Adrenal gland (tissue), 19 donors: ENCODE measurements at places on chromosomes 1 and 21. TPM values are rescaled to one million over a fixed set of nuclear protein-coding genes. Genes with fewer than 3 reads are reported as not detected.

HHAT gene
- total RNA-seq = 15.7 TPM

DNA sequence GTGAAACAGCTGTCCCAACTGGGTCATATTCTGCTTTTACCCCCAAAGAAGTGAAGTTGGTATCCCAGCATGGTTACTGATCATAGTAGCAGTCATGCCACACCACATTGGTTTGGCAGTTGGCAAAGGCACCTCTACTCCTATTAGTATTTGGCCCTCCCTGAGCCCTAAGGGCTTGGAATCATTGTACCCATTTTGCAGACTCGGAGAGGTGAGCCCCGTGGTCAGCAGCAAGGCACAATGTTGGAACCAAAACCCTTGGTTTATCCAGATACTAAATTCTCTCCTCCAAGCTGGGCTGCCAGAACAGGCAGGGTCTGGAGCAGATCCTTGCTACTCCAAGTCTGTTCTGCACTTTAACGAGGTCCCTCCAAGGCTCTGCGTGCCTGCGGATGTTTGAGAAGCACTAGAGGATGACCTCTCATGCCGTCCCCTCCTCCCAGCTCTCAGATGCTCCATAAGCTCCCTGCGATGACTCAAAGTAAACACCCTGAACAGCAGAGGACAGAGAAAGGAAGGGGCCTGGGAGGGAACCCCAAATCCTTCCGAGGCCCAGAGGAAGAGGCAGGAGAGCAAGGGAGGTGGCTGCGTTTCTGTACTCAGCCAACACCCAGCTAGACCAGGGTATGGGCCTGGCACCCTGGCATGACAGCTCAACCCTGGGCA is 89.3 kb downstream of the PAX7 start:
- H3K27ac ChIP-seq = no peak overlapping the region
- H3K4me3 ChIP-seq = no peak overlapping the region
- H3K4me1 ChIP-seq = no peaks in the 10 kb centered on the region
- peaks cover 41% of the 10 kb centered on the region for H3K27me3 ChIP-seq
- DNase-seq = no peak

DNA sequence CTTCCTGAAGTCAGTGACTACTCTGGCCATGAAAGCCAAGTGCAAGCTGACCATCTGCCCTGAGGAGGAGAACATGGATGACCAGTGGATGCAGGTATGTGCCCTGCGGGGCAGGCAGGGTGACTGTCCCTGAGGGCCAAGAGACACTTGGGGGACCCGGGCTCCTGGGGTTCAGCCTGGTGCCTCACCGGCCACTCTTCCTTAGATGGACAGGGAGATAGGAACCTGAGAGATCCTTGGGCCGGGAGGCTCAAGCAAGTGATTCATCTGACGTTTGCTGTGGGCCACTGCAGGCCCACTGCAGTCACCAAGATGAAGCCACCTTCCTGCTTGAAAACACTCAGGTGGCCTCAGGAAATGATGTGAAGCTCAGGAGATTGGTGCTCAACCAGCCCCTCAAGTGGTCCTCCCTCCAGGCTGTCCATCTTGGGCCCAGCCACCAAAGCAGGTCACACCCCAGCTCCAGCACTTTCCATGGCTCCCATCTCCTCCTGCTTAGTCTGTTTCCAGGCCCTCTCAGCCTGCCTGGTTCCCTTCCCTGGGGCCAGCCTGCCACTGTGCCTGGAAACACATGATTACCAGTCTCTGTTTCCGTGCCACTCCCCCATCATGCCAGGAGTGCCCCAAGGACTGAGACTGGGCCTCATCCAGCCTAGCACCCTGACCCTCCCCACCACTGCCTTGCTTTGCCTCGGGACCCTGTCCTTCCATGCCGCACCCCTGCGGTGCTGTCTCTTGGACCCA is 25.8 kb upstream of the PADI6 start:
- DNase-seq = no peak
- no peak overlapping the region for H3K27ac ChIP-seq
- no peak overlapping the region for H3K4me3 ChIP-seq
- H3K27me3 ChIP-seq = no peaks in the 10 kb centered on the region

- peak overlapping the region; percentile 3 for H3K27ac ChIP-seq
- no peaks in the 10 kb centered on the region for H3K36me3 ChIP-seq
- no peaks in the 10 kb centered on the region for H3K4me1 ChIP-seq
- DNase-seq = peak; percentile 61
- no peaks in the 10 kb centered on the region for H3K27me3 ChIP-seq
Observed at GRCh38 chr1:6724517-6725141, 23.0 kb upstream of the DNAJC11 start.

DNA sequence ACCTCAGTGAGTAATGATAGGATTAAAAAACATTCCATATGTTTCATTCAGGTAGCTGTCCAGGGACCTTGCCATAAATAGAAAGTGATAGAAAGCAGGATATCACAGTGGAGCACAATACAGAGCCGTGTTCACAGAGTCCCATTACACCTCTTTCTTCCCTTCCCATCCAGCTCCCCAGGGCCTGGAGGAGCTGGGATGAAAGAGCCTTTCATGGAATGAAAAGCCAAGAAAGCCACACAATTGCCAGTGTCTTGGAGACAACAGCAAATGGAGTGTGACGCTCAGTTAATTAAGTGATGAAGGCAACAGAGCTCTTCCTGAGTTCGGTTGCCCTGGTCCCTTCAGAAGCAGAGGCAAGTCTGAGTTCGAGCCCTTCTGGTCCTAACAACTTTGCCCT is 387.3 kb upstream of the PLXNA2 start:
- DNase-seq = no peak
- H3K36me3 ChIP-seq = no peaks in the 10 kb centered on the region
- H3K27ac ChIP-seq = no peak overlapping the region
- no peaks in the 10 kb centered on the region for H3K4me1 ChIP-seq
- H3K4me3 ChIP-seq = no peak overlapping the region

DNA sequence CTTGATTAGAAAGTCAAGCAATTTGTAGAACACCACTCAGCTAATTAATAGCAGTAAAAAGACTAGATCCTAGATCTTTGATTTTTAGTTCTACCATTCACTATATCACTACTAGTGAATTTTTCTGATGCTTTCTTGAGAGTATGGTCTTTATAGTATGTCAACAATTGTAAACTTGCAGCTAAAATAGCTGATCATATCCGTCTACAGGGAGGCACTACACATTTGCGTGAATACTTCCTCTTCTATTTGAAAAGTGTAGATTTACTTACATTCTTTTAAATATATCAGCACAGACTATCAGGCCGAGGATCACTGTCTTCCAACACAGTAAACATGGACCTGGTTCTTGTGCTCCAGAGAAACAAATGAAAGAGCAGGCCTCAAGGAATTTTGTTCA is 18.6 kb upstream of the PTPRC start:
- no peaks in the 10 kb centered on the region for H3K27me3 ChIP-seq
- H3K4me1 ChIP-seq = no peaks in the 10 kb centered on the region
- H3K27ac ChIP-seq = no peak overlapping the region
- H3K4me3 ChIP-seq = no peak overlapping the region
- H3K36me3 ChIP-seq = no peaks in the 10 kb centered on the region
- no peak for DNase-seq

- H3K4me3 ChIP-seq = no peak overlapping the region
- no peaks in the 10 kb centered on the region for H3K4me1 ChIP-seq
- H3K27me3 ChIP-seq = no peaks in the 10 kb centered on the region
- DNase-seq = no peak
- peak overlapping the region; percentile 82 for H3K27ac ChIP-seq
- H3K36me3 ChIP-seq = no peaks in the 10 kb centered on the region
Observed at GRCh38 chr1:178038372-178038771, 55.5 kb upstream of the RASAL2 start.

- no peaks in the 10 kb centered on the region for H3K27me3 ChIP-seq
- H3K36me3 ChIP-seq = no peaks in the 10 kb centered on the region
- H3K4me1 ChIP-seq = no peaks in the 10 kb centered on the region
Observed at GRCh38 chr1:194809215-194809614, 1622.8 kb upstream of the B3GALT2 start.

SPEN gene
- total RNA-seq = 40.3 TPM

- H3K27me3 ChIP-seq = no peaks in the 10 kb centered on the region
- DNase-seq = no peak
- no peaks in the 10 kb centered on the region for H3K4me1 ChIP-seq
Observed at GRCh38 chr1:61776091-61776490, 33.8 kb downstream of the PATJ start.

DNA sequence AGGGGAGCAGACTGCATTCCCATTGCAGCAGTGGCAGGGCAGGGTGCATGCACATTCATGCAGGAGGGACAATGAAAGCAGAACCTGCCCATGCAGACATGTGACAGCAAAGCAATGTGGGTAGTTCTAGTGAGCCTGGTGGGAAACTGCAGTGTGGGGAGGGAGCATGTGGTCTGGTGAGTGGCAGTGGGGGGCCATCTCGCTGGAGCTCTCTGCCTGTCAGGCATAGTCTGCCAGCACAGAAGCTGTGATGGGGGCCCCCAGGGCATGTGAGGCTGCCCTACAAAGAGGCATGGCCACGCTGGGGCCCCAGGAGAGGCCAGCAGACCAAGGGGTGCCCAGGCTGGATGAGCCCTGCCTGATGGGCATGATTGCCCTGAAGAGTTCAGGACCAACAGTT is 579.7 kb downstream of the PTPRC start:
- H3K36me3 ChIP-seq = no peaks in the 10 kb centered on the region
- H3K27me3 ChIP-seq = no peaks in the 10 kb centered on the region
- no peak overlapping the region for H3K4me3 ChIP-seq
- no peak for DNase-seq

ALX3 gene
- total RNA-seq = not detected

SELL gene
- total RNA-seq = 0.84 TPM

MROH9 gene
- not detected for total RNA-seq

- peaks cover 12% of the 10 kb centered on the region for H3K4me1 ChIP-seq
- peak; percentile 86 for DNase-seq
- H3K27me3 ChIP-seq = no peaks in the 10 kb centered on the region
- H3K27ac ChIP-seq = no peak overlapping the region
Observed at GRCh38 chr1:43147625-43148327, 24.3 kb downstream of the EBNA1BP2 start.

DNA sequence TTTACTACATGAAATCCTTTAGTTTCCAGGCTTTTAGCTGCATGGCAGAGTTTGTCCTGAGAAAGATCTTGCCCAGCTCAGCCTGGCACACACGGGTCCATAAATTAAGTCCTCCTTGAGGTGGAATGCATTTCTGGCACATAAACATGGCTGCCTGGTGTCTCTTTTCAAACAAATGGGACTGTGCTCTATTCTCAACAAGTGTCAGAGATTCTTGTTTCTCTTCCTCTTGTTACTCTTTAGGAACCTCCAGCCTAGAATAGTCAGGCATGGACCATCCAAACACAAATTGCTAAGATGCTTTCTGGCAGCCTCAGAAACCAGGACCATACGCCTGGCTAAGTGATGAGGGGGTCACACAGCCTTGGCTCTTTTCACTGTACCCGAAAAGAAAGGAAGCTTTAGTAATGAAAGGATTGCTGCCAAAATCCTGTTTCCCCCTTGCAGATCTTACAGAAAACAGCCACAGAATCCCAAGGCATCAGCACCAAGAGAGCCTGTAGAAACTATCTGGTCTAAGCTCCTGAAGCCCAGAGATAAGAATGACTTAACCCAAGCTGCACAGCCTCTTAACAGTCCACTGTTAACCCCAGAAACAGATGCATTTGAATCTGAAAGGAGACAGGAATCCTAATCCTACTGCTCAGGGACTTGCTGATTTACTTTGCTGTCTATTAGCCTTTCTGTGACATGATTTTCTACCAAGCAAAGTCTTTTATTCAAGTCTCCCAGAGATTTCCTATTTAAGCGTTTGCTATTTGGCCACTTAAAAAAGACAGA is 31.9 kb upstream of the NRDC start:
- H3K36me3 ChIP-seq = no peaks in the 10 kb centered on the region
- H3K27ac ChIP-seq = no peak overlapping the region
- no peak overlapping the region for H3K4me3 ChIP-seq
- H3K27me3 ChIP-seq = peaks cover 3% of the 10 kb centered on the region
- no peaks in the 10 kb centered on the region for H3K4me1 ChIP-seq
- no peak for DNase-seq

GRCh38 chr1:48109390-48110013 is 112.3 kb upstream of the TRABD2B start:
- H3K4me1 ChIP-seq = no peaks in the 10 kb centered on the region
- H3K4me3 ChIP-seq = no peak overlapping the region

- H3K4me3 ChIP-seq = no peak overlapping the region
- H3K27me3 ChIP-seq = no peaks in the 10 kb centered on the region
- no peak overlapping the region for H3K27ac ChIP-seq
- H3K4me1 ChIP-seq = no peaks in the 10 kb centered on the region
- DNase-seq = no peak
- H3K36me3 ChIP-seq = no peaks in the 10 kb centered on the region
Observed at GRCh38 chr1:209761011-209761635, 5.3 kb downstream of the TRAF3IP3 start.

DNA sequence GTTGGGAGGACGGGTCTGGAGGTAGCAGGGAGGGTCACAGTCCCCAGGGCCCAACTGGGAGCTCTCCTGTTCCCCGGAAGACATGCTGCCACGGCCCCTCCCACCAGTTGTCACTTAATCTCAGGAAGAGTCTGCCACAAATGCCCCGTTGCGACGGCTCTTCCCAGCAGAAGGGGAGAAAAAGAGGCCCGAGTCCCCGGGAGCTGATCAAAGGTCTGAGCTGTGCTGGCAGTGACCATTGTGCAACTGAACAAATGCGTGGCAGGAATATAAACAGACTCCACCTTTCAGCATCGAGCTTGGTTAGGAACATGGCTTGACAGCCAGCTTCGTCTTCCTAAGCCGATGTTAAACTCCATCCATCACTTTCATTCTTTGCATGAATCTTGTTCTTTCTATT is 27.8 kb upstream of the ZBTB21 start:
- no peaks in the 10 kb centered on the region for H3K36me3 ChIP-seq
- no peak overlapping the region for H3K4me3 ChIP-seq
- no peak for DNase-seq
- no peak overlapping the region for H3K27ac ChIP-seq
- no peaks in the 10 kb centered on the region for H3K27me3 ChIP-seq

MYOC gene
- 1.3 TPM for total RNA-seq

DNA sequence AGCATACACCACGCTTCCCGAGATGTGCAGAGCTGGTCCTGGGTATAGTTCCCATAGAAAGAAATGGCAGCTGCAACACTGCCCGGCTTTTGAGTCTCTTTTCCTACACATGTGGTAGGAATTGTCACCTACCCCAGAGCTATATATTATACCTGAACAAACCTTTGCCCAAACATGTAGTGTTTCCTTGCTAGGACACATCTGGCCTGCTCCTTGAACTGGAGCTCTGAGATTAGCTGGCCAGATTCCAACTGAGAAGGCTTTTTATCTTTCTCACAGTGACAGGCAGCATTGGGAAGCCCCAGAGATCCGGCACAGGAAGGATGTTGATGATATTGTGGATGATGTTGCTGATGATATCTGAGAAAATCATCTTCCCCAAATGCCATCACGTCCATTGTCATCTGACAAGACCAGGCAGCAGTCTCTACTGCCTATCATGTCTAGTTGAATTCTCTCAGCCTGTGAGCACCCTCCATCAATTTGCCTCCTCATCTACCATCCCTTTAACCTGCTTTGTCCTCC is 115.0 kb upstream of the SMYD2 start:
- H3K4me3 ChIP-seq = no peak overlapping the region
- H3K27ac ChIP-seq = no peak overlapping the region
- H3K27me3 ChIP-seq = no peaks in the 10 kb centered on the region
- no peak for DNase-seq
- no peaks in the 10 kb centered on the region for H3K4me1 ChIP-seq
- H3K36me3 ChIP-seq = no peaks in the 10 kb centered on the region
